H4 (cell line): ENCODE measurements at places on chromosomes 2 and 18. TPM values are rescaled to one million over a fixed set of nuclear protein-coding genes. Genes with fewer than 3 reads are reported as not detected.

NGEF gene
- total RNA-seq, result 1.3 and 3.3 TPM in 2 replicates

TMEM247 gene
- not detected in 2 replicates for total RNA-seq

ACMSD gene
- total RNA-seq, result not detected in 2 replicates

CAPN13 gene
- 0.10 TPM in 1 of 2 replicates, not detected in the other for total RNA-seq

PDE11A gene
- total RNA-seq, result 0.60 and 0.70 TPM in 2 replicates
